ENCODE measurements at places on chromosomes 7 and 10.
A peak's percentile ranks its signal among the peaks of the same experiment; 100 is the strongest.

GRCh38 chr10:11447586-11447985 lies 163.9 kb downstream of the USP6NL start:
- DNase-seq = no peak

- no peak for DNase-seq
Measured at GRCh38 chr7:94179466-94179865, 175.3 kb upstream of the BET1 start.

- DNase-seq = no peak
Measured at GRCh38 chr10:119351189-119351588, 143.8 kb downstream of the GRK5 start.

GRCh38 chr7:24545215-24545614 lies 28.0 kb upstream of the PALS2 start:
- no peak for DNase-seq

DNA sequence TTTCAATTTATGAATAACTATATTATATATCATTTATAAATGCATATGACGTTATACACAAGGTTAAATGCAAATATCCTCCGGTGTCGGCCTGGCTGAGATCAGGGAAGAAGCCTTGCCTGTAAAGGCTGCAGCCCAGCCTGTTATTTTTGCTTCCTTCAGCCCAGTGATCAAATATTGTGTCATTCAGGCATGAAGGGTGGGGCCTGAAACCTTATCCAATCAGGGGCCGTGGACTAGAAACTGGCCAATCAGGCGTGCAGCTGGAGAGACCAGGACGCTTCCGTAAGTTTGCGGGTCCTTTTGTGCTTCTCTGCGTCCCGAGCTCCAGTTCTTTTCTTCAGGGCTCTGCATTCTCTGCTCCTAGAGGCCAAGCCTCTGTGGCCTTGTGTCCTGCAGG lies at the start of gene ZNF722:
ZNF722 (plus strand) TSS at position 301 of the 400 bp plus-strand sequence. CDS start 113 bp downstream, outside the sequence.
- no peak for DNase-seq

- DNase-seq = no peak
Measured at GRCh38 chr10:91551856-91552255, 81.0 kb downstream of the PPP1R3C start.

DNA sequence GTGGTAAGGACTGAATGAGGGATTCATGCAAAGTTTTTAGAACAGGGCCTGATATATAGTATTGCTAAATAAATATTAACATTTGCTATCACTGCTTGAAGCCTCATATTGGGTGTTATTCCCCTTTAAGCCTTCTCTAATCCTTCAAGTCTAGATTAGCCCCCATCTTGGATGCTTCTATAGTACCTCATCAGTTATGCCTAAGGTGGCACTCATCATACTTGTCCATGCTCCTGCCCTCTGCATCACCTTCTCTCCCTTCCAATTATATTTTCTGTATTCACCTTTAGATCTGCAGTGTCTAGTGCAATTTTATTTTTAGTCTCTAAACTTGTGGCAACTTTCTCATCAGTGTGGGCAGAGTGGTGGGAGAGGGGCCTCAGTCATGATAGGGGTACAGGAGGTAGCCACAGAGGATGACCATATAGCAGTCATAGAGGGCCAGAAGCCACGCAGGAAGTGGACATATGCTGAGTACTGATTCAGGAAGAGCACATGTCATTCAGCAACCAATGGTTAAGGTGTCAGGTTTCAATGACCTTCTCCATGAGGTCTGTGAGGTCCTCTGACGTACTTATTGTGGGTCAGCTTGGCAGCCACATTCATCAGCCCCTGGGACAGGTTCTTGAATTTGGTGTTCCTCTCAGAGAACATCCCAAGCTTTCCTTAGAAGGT lies 2.5 kb downstream of the ENTPD1 start:
- DNase-seq = no peak

- no peak for DNase-seq
Measured at GRCh38 chr7:105877736-105878135, 1.3 kb upstream of the ATXN7L1 start.

- no peak for DNase-seq
Measured at GRCh38 chr7:140625908-140626868, 14.4 kb downstream of the DENND2A start.

DNA sequence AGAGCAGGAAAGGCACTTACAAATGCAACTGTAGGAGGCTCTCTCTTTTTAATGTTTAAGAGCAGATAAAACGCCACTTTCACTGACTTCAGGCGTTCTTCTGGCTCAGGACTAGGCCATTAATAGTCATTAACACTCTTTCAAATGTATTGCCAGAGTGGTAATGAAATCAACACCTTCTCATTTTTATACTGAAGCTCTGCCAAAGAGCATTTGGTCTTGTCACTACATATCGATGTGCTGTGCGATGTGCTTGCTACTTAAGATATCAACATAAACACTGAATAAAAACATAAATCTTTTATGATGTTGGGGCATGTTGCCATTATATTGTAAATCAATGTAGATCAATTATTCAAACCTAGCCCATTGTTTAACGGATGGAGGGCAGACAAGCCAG lies 634.7 kb downstream of the ARL4A start:
- DNase-seq = no peak

GRCh38 chr7:142174441-142174840 lies 62.9 kb downstream of the MGAM2 start:
- DNase-seq = no peak

DNA sequence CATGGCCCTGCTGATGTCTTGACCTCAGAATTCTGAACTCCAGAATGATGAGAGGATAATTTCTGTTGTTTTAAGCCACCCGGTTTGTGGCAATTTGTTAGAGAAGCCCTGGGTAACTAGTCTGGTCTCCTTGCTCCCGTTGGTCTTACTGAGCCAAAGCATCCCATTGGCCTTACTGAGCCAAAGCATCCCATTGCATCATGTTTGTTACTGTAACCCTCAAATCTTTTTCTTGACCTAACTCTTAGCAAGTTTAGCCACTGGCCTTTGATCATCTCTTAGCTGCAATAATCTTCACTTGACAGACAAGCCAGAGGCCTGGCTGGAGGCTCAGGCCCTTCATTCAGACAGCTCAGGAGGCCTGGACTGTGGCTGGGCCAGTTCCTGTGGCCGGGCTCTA lies 21.8 kb downstream of the TBXAS1 start:
- DNase-seq = no peak

DNA sequence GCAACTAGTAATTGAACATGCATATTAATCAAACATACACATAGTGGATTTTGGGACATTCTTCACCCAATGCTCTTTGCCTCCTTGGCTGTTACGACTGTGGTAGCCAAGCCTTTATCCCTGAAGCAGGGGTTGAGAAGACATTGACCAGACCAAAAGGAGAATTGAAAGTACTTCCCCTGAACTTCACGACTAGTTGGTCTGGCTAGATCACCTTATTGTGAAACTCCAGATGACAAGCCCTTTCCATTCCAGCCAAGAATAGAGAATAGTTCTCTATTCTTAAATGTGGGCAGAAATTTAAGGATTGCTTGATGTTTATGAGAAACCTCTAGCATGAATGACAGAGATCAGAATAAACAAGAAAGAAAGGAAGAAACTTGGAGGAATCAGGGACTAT lies 97.0 kb downstream of the LRMDA start:
- no peak for DNase-seq

DNA sequence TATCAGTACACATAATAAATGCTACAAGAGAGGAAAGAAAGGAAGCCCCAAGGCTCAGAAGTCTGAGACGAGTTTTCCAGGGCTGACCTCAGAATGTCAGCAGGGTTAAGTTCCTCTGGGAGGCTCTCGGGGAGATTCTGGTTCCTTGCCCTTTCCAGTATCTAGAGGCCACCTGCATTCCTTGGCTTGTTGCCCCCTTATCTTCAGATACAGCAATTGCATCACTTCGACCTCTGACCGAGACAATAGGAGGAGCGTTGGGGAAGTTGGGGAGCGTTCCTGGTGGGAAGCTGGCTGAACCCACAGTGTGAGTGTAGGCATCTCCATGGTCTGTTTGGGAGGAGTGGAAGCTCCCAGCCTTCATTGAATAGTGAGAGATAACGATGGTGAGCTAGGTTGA lies 72.0 kb upstream of the MTPN start:
- no peak for DNase-seq

DNA sequence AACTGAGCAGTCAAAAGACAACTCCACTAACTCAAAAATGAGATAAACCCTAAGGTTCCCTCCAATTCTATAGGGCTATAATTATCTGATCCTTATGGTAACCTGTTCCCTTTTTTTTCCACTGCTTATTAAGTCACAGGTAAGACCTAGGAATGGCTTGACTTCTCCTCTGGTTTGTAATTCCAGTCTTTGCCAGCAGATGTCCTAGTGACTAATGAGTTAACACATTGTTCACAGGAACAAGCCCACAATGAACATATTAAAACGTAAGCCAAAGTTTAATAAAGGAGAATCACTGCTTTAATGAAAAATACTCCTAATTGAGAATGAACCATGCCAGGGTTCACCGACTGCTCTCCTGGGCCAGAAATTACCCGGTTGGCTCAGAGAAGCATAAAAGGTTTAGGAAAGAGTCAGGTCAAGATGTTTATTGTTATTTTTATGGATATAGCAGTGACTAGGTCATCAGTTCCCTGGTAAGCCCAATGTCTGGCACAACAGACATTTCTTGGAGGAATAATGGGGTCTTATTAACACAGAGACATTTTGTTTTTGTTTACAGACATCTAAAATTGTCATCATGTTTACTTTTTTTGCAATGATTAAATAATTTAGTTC lies 120.1 kb downstream of the ELAPOR2 start:
- peak; percentile 46 for DNase-seq

DNA sequence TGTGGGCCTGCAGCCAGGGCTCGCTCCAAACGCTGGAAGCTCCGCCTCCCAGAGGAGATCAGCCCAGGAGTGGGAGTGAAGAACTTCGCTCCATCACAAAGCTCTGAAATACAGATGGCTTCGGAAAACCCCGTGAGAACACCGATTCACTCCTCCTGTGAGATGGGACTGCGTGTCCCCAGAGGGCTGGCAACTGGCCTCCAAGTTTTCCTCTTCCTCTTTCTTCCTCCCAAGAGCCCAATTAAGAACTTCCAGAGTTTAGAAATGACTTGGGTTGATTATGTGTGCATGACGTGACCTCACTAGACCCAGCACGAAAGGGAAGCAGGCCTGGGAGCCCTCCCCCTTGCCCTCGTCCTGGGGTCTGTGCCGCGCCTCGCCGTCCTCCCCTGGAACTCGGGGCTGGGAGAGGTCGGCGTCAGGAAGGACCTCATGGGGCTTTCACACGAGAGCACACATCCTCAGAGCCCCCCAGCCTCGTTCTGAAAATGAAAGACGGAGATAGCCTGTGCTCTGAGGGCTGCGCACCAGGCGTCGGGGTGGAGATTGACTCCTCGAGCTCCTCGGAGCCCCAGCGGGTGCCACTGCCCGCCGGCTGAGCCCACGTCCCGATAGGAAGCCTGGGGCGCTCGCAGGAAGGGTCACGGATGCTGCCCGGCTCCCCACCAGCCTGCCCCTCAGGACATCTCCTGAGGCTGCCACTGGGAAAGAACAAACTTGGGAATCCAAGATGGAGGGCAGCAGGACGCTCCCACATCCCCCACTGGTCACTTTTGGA lies 37.8 kb downstream of the PTPRN2 start:
- no peak for DNase-seq

DNA sequence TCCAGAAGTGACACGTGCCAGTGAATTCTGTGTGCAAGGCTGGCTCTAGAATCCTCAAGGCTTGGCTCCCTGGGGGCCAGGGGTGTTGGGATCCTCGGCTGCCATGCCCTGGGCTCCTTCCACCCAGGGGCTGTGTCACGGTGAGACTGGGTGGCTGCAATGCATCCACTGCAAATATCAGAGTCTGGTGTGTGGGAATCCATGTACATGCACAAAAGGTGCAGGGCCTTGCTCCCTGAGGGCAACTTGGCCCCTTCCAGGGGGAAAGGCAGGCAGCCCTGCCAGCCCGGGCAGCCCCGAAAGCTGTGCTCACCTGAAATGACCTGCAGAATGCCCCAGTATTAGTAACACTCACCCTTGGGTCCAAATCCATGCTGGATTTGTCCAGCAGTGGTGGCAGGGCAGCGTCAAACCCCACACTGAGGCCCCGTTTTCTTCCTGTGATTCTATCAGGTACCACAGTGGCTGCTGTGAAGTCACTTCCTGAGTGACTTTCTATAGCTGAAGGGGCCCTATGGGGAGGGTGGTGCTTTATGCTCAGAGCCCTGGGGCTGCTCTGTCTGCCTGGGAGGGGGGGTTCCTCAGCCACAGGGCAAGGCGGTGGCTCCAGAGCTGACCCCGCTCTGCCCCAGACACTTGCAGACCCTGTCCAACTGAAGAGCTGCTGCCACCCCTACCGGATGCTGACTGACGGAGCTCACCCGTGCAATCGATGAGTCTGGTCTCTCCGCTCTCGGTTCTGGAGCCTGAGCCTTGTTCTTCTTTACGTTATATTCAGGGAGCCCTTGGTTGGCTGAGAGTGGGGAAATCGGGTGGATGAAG lies 317.7 kb downstream of the GLRX3 start:
- no peak for DNase-seq

- DNase-seq = no peak
Measured at GRCh38 chr10:125149036-125149679, 11.2 kb downstream of the CTBP2 start.

DNA sequence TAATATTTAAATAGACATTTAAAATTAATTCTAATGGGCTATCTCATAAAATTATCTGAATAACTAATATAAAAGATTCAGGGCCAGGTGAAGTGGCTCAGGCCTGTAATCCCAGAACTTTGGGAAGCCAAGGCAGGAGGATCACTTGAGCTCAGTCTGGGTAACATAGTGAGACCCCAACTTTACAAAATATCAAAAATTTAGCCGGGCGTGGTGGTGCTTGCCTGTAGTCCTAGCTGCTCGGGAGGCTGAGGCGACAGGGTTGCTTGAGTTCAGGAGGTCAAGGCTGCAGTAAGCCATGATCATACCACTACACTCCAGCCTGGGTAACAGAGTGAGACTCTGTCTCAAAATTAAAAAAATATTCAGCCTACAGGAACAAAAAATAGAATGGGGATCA lies 12.5 kb downstream of the NOBOX start:
- no peak for DNase-seq

DNA sequence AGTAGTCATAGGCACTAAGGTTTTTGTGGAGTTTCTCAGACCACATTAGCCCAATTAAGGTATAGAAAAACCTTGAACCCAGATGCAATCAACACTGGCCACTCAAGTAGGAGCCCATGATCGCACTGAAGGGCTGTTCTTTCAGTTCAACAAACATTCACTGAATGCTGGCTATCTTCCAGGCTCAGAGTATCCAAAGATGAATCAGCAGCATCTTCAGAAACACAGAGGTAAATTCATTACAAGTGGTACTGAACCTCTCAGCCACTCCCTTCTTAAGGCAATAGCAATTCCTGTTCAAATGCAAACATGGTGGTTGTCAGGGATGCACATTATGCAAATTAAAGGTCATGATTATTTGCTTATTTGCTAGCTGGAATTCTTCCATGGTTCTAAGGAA lies 17.1 kb downstream of the KCNK18 start:
- no peak for DNase-seq
